ENCODE measurements at places on chromosomes 4 and X.

GRCh38 chr4:77990456-77990855 is 66.7 kb upstream of the FRAS1 start:
- no peak for DNase-seq

DNA sequence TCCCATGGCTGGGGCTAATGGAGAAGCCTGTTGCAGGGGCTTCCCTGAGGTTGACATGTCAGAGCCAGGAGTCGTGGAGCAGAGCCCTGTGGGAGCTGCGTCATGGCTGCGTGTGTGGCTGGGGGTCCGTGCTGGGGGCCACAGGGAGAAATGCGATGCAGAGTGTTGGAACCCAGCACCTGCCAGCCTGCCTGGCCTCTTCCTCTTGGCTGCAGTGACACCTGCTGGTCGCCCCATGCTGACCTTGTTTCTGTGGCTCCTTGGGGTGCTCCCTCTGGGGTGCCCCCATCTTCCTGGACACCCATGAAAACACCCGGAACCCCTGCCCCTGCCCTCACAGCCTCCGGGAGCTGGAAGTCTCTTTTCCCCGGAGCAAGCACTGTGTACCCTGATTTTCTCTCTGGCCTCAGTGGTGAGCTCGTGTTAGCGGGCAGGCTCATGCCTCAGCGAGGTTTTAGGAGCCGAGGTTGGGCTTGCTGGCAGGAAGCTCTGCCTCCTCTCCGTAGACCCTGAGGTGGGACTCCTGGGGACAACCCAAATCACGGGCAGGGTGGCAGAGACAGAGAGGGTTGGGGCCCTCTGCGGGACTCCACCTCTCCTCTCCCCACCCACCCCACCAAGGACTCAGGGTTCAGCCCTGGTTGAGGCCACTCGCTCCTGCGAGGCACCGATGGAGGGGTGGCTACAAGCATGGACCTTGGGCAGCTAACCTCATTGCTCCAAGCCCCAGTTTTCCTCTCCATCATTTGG is 103.7 kb downstream of the SORCS2 start:
- no peak for DNase-seq

GRCh38 chr4:153204247-153204671 is at the start of gene TRIM2:
Gene TRIM2, plus strand, starts transcription at chr4:153204443. Its CDS starts 88 bp downstream, at chr4:153204531.
- DNase-seq: no peak

- DNase-seq: no peak
These were observed 124.0 kb upstream of the POF1B start for GRCh38 chrX:85503258-85504158.

DNA sequence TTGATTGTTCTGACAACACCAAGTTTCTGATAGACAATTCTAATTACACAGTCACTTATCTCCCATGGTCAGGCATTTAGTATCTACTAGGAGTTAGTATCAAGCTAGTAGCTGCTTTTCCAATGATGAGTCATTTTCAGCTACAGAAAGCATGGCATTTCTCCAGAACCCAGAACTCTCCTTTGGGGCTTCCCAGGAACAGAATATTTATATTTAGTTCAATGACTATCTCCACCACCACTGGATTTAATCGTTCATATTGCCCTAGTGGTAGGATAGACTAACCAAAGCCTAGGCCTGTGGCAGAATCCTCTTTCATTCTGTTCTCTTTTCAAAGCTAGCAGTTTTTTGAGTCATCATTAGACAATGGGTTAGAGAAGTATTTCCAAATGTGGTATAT is 569.4 kb downstream of the GABRG1 start:
- DNase-seq: no peak

DNA sequence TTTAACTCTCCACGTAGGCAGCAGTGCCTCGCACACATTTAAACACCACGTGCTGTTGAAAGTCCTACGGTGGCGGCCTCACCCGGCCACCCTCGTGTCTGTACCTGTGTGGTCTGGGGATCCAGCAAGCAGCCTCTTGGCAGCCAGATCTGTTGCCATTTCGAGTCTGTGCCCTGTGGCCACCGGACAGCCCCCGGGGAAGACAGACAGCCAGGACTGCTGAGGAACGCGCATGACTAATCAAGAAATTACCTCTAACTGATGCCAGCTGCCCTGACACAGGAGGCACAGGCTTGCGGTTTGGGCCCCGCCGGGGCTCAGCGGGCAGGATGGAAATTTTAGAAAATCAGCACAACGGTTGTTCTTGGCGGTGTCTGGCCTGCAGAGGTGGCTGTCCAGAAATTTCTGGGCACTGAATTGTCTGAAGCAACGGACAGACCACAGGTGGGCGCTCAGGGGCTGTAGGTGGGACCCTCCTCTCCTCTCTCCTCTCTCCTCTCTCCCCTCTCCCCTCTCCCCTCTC is 15.6 kb upstream of the ASMTL start:
- DNase-seq: peak; percentile 59

DNA sequence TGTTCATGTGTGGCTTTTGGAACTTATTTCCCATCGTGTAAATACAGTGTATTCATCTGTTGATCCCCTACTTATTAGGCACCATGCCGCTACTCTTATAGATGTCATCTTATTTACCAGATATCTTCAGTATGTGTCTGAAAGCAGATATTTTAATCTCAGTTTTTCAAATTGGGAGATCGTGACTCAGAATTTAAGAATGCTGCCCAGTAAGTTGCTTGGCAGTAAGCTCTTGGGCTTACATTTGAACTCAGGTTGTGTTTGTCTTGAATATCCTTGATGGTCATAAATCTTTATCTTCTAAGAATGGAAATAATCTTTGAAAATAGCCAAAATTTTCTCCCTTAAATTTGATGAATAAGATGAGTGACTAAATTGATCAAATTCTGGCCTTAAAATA is 45.9 kb upstream of the RPA4 start:
- no peak for DNase-seq

DNA sequence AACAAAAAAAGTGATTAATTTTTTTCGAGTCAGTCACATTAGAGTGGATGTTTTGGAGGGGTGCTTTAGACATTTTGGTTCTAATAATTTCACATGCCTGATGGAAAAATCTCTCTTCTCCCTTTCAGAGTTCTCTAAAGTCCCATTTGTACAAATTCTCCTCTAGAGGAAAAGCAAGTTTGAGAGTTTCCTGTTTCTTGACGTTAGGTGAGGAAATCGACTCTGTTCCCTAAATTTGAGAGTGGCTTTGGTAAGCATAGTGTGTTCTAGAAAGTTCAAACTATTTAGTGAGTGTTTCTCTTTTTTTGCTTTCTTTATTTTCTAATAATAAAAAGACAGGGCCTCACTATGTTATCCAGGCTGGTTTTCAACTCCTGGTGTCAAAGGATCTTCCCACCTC is 1.6 kb upstream of the ATP6AP2 start:
- no peak for DNase-seq

GRCh38 chr4:16931339-16932305 is 33.2 kb upstream of the LDB2 start:
- no peak for DNase-seq

- no peak for DNase-seq
These were observed 39.9 kb upstream of the VAMP7 start for GRCh38 chrX:155841232-155841631.

- DNase-seq: no peak
These were observed 91.7 kb downstream of the FHDC1 start for GRCh38 chr4:153027866-153028265.

DNA sequence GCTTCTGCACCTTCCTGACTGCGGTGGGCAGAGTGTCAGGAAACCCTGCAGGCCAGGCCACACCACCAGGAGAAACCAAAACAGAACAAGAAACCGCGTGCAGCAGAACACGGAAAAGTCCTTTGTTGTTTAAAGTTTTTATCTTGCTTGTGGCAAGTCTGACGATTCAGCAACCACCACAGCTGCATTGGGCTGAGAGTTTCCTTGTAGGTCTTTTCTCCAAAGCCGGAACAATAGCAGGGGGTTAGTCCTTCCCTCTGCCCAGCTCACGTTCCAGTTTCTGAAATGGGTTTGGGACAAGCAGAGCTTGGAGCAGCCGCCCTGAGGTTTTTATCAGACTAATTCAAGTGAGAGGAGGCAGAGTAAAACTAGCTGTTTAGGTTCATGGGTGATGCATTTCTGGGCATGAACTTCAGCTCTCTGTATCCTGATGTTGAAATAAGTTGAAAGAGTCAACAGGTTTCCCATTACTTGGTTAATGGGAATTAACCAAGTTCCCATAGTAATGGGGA is 216.9 kb downstream of the PTTG2 start:
- peak; percentile 17 for DNase-seq
